ENCODE measurements at places on chromosomes 7 and 10. TPM values are rescaled to one million over a fixed set of nuclear protein-coding genes. Genes with fewer than 3 reads are reported as not detected.

The EGR2 gene
- total RNA-seq = 126 TPM

GRCh38 chr10:24209946-24210491 is 1.1 kb downstream of the KIAA1217 start:
- DNase-seq = no peak

The ACTL6B gene
- total RNA-seq = not detected

The WEE2 gene
- not detected for total RNA-seq

The CPA2 gene
- total RNA-seq = 0.14 TPM

DNA sequence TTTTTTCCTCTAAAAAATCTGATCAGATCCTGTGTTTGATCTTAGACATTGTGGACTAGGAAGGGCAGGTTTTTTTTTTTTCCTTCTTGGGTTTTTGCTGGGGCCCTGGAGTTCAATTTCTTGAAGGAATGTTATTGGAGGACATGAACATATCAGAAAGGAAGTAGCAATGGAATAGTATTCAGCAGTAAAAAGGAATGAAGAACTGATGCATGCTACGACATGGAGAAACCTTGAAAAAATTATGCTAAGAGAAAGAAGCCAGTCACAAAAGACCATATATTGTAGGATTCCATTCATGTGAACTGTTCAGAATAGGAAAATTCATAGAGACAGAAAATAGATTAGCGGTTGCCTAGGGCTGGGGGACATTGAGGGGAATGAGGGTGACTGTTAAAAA is 34.0 kb downstream of the FGF8 start:
- DNase-seq = no peak

The TDRD1 gene
- total RNA-seq = 0.11 TPM

All from activated T-helper 2 cell treated with anti-CD3 and anti-CD28 coated beads, Interferon-gamma antibody, Interleukin-2, Interleukin-4, amounts not matched to agents 10 μg/mL and 5 μg/mL and 100 μg/mL, durations not matched to agents 14 hours and 24 hours and 36 hours (primary cell).